ENCODE measurements at places on chromosomes 1 and 21.

DNA sequence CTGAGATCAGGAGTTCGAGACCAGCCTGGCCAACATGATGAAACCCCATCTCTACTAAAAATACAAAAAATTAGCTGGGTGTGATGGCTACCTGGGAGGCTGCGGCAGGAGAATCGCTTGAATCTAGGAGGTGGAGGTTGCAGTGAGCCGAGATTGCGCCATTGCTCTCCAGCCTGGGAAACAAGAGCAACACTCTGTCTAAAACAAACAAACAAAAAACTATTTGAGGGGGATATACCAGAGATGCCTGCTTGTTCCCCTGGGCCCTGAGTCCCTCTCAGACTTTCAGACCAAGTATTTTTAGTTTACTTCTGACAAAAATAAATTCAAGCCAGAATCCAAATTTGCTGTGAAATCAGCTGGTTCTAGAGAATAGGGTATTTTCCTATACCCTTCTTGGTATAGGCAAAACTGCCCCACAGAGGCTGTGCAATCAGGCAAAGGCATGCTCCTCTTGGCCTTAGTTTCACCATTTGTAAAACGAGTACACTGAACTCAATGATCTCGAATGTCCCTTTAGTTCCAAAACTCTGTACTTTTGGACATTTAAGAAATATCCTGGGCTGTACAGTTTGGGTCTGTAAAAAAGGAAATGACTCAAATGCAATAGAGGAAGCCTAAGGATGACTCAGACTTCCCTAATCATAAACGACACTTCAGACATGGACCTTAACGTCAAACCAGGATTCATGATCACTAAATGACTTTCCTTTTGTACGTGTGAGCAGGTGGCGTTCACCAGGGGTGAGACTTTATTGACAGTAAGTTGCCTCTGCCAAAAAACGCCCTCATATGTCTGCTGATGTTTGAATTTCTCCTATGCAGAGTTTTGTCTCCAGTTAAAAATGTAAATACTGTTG lies 16.1 kb downstream of the ENSA start:
- peak; percentile 93 for DNase-seq

- DNase-seq = no peak
These were observed 129.0 kb upstream of the KLHDC7A start for GRCh38 chr1:18351735-18352134.

- no peak for DNase-seq
These were observed 412.5 kb downstream of the PTPRU start for GRCh38 chr1:29648798-29649188.

- no peak for DNase-seq
These were observed 84.3 kb upstream of the KLHDC7A start for GRCh38 chr1:18396247-18396980.

DNA sequence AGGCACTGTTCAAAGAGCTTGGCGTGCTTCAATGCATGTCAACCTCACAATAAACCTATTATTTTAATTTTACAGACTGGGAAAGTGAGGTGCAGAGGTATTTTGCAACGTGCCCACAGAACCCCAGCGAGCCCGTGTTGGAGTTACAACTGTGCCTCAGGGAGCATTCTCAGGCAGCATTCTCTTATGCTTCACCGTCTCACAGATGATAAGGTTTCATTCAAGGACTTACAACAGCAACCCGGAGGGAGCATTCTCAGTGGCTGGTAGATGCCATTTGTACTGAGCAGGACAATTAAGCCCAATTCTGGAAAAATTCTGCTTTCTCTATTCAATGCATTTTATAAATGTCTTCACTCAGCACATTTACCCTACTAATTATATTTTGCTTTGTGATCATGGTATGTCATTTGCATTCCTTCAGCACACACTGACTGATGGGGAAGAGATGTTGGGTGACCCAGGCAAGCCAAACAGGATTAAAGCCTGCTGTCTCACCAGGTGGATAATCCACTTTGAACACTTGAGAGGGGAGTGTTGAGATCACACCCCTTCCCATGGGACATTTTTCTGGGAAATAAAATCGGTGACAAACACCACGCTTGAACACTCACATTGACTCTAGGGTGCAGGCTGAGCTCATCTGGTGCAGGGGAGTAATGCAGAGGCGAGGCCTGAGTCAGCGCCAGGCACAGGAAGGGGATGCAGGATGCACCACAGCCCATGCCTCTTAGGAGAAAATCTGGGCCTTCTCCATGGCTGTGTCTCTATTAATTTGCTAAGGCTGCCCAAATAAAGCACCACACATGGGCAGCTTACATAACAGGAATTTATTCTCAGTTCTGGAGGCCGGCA lies 113.9 kb downstream of the CLIC6 start:
- no peak for DNase-seq

GRCh38 chr1:75630004-75630594 lies 19.2 kb upstream of the SLC44A5 start:
- DNase-seq = no peak

- DNase-seq = peak; percentile 80
These were observed 104.9 kb downstream of the PTGS2 start for GRCh38 chr1:186575348-186575747.

- no peak for DNase-seq
These were observed 39.6 kb downstream of the UBASH3A start for GRCh38 chr21:42443181-42443785.

- no peak for DNase-seq
These were observed 14.6 kb upstream of the MPZL1 start for GRCh38 chr1:167706931-167707877.

DNA sequence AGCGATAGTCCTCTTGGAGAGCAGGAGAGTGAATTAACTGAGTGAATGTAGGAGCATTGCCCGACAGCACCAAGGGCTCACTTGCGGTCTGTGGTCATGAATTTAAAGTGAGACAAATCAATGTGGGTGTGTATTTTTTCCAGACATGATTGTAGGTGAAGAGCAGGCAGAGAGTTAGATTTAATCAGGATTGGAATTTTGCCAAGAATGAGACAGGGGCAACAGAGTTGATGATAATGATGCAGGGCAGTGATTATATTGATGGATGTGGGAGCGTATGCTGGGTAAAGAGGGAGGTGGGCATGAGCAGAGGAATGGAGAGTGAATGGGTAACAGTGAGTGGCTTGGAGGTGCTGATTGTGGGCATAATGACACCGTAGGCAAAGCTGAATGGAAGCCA lies 20.0 kb upstream of the SYT6 start:
- DNase-seq = no peak

GRCh38 chr1:98112626-98113025 lies 191.8 kb upstream of the DPYD start:
- no peak for DNase-seq

- no peak for DNase-seq
These were observed 5.5 kb upstream of the KRTAP10-5 start for GRCh38 chr21:44585892-44586291.

DNA sequence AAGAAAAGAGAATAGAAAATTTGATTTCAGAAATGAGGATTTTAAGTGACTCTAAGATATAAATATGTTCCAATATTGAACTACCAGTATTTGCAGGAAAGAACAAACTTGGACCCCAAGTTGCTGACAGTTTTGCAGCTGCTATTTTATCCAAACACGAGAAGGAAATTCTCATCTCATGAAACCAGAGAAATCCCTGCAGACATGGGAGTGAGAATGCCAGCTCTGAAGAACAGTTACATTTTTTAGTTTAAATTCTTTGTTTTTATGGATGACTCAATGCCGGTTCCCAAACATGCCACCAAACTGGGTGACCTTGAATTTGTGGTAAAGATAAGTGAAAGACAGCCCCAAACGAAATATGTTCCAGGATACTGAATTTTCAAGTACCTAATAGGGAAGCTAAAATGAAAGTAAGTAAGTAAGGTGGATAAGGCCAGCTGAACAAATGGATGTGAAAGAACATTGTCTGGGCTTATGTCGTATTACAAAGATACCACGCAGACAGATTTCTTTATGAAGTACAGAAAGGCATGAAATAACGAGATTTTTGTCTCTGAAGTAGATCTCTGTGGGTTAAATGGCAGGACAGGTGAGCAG lies 19.9 kb downstream of the TLR5 start:
- no peak for DNase-seq

- DNase-seq = no peak
These were observed 6.7 kb upstream of the PDPN start for GRCh38 chr1:13576926-13577325.

- DNase-seq = no peak
These were observed 385.2 kb downstream of the NUF2 start for GRCh38 chr1:163706915-163707314.

DNA sequence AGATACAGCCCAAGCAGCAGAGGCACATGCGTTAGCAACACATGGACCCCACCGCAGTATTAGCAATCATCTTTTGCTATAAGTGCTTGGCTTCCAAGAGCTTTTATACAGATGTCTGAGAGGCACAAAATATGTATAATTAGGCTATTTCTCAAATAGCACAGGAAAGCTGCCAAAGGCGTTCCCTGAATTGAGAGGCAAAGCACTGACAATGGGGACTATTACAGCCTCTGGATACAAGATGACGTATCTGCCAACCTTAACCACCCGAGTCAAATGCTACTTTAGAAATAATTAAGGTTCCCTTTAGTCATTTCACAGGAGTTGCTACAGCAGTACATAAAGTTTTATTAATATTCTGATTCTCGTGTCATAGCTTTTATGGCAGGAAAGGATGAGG lies 6.4 kb downstream of the STMN1 start:
- no peak for DNase-seq

DNA sequence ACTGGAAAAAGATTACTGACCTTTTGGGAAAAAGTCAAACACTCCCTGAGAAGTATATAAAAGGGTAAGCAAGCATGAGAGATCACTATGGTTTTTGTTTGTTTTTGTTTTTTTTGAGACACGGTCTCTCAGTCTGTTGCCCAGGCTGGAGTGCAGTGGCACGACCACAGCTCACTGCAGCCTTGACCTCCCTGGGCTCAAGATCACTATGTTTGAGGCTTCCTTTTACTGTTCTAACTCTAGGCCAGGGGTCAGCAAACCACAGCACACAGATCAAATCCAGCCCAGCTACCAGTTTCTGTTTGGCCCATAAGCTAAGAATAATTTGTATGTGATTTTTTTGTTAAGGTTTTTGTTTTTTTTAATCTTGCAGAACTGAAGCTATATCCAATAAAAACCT lies 25.7 kb downstream of the PSMB4 start:
- no peak for DNase-seq

- no peak for DNase-seq
These were observed 215.4 kb downstream of the ZC3H11B start for GRCh38 chr1:219397511-219397910.

DNA sequence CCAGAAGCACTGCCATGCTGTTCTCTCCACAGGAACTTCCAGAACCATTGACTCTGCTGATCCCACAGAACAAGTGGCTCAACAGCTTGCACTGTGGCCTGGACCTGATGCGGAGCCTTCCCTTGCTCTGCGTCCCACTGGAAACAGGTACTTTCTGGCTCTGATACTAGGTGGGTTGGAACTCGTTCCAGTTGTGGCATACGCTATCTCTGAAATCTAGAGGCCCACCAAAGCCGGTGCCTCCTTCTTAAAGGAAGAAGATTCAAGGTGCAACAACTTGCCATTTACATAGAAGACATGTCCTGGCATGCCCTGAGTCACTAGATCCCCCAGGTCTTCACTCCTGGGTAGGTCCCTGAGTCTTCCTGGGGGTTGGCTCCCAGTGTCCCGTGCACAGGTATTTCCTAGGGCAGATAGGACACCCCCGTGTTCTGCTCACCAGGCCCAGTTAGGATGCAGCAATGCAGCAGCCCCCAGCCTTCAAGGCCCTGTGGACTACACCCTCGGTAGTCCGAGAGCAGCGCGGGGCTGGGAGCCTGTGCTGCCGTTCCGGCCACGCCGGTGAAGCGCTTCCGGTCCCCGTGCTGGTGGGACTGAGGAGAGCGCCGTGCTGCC lies 10.8 kb upstream of the PCBP3 start:
- no peak for DNase-seq

- no peak for DNase-seq
These were observed 551.1 kb downstream of the MATN1 start for GRCh38 chr1:30172299-30172694.

GRCh38 chr1:53781654-53782053 lies 42.7 kb upstream of the GLIS1 start:
- DNase-seq = peak; percentile 67

DNA sequence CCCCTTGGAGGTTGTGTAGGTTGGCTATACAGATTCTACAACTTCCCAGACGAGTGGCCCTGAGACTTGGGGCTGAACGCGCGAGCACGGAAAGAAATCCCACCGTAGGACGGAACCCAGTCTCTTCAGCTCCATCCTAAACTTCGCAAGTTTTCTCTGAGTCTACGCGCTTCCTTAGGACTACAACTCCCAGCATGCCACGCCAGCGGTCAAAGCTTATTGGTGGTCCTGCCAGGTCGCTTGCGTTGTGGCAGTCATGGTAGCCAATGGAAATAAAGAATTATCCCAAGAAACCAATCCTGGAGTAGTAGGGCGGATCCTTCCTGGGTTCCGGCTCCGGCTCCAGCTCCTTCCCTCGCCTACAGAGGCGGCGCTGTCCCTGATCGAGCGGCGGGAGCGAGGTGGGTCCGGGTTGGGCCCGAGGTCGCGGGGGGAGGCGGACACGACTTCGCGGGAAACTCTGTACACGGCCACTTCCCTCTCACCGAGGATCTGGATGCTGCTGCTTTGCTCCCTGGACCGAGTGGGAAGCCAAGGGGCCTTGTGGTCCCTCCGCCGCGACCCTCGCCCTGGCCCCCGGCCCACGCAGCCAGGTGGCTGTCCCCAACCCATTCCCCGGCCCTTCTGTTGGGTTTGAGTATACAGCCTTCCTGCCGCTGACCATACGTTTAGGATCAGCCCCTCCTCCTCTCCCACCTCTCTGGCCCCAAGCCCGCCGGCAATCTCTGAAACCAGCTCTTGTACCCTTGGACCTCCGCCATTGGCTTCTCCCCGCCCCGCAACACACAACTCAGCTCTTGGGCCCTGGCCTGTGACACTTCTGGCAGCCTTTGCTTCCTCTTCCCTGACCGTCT lies at the start of gene ZNF691:
TSS of gene ZNF691 (plus strand) at position 357 of the 854 bp plus-strand sequence. CDS start 3,046 bp downstream, outside the sequence.
- DNase-seq = peak; percentile 98

DNA sequence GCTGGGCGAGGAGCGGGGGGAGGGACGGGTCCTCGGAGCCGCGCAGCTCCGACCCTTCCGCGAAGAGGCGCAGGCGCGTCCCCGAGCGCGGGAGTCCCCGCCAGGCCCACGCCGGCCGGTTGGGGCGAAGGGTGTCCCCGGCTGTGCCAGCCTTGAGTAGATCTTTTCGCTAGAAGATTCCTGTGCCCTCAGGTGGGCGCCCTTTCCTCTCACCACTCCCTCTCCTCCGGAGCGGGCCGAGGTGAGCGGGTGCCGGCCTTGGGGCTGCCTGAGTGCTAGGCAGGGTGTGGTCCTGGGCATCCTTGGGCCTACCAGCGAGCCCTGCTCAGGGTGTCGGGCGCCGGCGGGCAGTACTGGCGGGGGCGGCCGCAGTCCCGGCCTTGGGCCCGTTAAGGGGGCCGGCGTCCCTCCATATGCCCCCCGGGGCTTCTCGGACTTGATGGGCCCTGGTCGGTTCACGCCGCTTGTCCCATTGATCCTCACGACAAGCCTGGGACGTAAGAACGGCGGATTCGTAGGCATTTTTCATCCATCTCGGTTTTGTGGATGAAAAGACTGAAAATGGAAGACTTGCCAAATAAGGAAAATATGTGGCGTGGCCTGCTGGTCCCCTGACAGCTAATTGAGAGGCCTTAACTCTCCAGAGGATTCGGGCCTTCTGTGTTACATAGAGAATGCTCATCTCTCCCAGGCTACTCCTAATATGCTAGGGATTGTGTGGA lies 712 bp downstream of the DEGS1 start:
- DNase-seq = peak; percentile 70

- no peak for DNase-seq
These were observed 210.6 kb upstream of the ADGRL2 start for GRCh38 chr1:81590171-81590570.
